ENCODE measurements at places on chromosomes 5 and 9.

DNA sequence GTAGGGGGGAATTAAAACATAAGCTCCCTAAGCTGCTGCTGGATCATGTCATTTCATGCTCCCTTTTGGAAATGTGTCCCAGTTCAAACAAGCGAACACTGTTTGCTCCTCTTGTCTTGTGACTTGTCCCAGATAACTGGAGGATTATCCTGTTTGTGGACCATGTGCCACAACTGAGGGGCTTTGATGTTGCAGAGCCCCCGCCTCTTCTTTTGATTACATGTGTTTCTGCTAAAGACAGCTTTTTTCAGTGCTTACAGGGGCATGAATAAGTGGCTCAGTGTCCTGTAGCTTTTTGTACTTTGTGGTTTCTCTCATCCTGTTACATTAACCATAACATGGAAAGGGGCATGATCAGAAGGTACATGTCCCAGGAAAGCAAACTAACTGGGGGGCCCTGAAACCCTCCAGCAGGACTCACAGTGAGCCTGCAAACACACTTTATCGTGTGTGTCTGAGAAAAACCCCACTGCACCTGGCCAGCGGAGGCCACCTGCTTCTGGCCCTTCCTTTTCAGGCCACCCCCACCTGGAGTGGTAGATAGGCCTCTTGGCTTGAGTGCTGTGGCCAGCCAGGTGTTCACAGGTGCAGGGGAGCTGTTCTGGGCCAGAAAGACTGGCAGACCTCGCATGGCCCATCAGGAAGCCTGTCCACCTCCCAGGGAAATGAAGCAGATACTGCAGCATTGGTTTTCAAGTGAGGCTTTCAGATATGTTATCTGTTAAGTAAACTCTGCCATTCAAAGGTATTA is 285.6 kb downstream of the FANCC start:
- no peak for DNase-seq

DNA sequence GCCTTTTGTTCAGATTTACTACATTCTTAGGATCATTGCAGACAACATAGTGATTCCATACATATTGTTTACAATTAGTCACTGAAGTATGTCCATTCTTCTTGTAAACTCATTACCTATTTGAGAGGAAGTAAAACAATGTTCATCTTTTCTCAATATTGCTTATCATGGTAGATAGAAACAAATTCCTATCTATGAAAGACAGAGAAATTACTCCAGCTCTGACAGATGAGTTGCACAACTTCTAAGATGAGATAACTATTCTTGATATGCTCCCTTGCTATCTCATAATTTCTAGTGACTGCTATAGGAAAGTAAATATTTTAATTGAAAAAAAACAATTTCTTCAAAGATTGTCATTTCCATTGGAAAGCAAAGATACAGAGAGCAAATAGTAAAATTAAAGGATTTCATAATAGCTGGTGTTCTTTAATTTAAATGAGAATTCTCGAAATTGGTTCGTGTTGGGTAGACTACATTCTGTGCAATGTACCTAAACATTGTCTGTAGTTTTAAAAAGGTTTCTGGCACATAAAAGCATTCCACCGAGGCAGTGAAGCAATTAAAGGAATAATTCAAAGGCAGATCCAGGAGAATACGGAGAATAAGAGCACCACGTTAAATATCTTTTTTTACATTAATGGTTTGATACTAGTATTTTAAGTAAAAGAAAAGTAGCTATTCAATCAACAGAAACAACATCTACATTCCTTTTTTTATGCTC is 1029.1 kb upstream of the ACO1 start:
- DNase-seq = no peak

- no peak for DNase-seq
Measured at GRCh38 chr9:71826279-71826678, 58.0 kb upstream of the CEMIP2 start.

DNA sequence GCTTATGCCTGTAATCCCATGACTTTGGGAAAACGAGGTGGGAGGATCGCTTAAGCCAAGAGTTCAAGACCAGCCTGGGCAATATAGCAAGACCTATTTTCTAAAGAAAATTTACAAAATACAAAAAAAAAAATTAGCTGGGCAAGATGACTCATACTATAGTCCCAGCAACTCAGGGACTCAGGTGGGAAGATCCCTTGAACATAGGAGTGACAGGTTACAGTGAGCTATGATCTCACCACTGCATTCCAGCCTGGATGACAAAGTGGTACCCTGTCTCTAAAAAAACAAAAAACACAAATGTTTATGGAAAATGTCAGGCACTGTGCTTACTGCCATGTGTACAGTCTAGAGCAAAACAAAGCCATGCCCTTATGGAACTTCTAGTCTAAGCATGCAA is 823.3 kb upstream of the DMAC1 start:
- DNase-seq = no peak

DNA sequence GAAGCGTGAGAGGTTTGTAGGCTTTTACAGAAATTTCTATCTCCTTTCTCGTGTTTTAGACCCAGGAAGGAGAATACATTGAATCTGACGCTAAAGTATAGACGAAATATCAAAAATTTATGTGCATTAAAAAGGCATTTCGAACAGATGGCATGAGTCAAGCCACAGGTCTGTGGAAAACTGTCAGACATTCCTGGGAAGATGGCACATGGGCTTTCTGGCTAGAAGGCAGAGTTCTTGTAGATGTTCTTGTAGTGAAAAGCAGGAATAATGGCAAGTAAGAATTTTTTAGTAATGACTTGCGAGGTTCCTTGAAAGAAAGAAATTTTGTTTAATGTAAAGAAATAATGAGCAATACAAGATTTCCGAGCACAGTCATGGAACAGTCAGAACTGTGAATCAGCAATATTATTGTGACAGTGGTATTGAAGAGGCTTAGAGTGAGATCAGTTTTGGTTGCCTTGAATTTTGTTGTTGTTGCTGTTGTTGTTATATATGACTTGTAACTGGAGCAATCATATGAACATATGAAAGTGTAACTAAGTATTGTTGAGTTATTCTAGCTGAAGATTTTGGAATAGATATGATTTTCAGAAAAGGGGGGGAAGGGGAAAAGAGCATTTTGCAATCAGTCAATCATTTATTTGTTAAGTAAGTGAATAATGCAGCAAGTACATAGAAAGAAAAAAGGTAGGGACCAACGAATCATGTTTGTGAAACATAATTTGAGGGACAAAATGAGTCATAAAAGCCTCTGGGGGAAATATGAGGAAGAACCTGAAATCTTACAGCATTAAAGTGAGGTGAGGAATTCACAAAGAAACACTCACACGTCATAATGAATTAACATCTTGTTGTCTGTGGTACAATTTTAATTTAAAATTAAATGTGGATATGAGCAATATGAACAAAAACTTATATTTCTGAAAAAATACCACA is 339.0 kb upstream of the CTNND2 start:
- DNase-seq = no peak

GRCh38 chr9:10612641-10613398 is at the start of gene PTPRD:
TSS of gene PTPRD (minus strand) at chr9:10613002.
- DNase-seq = peak; percentile 79

- DNase-seq = no peak
Measured at GRCh38 chr5:98796197-98796972, 22.9 kb downstream of the RGMB start.

DNA sequence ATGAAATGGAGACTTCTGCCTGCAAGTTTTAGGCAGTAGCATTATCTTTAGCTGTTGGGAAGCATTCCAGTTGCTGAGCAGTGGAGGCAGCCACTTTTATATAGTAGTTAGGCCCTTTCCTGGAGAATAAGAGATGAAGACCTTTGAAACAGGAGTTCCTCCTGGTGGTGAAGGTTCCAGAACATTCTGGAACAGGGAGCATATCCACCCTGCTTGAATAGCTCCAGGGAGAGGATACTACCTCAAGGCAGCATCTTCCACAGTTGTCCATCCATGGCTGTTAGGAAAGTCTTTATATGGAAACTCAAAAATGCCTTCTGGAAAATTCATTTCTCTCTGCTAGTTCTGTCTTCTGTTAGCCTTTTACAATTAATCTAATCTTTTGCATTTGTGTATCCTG is 3.0 kb downstream of the ASPN start:
- DNase-seq = no peak

DNA sequence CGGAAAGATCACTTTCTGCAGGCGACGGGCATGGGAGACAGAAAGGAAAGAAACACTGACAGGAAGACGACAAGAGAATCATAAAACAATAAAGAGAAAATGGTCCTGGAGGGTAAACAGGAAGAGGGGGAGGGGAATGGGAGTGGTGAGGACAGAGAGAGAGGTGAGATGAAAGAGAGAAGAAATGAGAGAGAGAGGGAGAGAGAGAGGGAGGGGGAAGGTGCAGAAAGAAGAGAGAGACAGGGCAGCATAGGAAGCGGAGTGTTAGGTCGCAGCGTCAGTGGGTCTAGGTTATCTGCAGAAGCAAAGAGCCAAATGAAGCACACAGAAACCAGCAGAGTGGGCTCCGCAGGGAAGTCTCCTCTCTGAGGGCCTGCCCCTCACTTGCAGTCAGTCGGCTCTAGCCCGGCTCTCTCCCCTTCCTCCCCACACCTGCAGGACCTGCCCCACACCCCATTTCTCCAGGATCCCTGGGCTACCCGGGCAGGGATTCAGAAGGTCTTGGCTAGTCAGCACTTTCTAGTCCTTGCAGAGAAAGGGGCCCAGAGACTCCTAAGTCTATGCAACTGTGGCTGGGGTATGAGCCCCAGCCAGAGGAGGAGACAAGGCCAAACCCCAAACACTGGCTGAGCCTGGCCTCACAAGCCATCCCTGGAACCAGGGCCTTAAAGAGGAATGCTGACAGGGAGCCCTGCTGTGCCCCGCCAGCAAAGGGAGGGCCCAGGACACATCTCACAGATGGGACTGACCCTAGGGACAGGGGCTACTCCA is 29.7 kb upstream of the MEIKIN start:
- DNase-seq = no peak

DNA sequence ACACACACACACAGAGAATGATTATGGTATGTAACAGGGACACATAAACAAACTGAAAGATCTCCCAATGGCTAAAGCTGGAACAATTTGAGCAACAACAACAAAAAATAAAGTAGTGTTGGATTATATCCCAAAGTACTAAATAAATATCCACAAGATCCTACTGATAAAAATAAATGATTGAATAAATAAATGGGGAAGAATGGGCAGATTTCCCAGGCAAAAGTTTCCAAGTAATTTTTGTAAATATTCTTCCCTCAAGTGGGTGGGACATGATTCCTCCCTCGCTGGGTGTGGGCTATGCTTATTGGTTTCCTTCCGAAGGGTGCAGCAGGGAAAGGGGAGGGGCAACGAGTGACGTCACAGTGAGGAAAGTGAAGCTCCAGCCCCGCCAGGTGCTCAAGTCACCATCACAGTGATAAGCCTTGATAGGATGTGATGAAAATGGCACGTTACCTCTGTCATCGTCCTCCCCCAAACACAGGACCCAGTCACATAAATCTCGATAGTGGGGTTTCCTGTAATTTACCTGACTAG is 295.3 kb downstream of the DRD1 start:
- no peak for DNase-seq

GRCh38 chr9:9100070-9100469 is 1300.5 kb upstream of the DMAC1 start:
- no peak for DNase-seq

DNA sequence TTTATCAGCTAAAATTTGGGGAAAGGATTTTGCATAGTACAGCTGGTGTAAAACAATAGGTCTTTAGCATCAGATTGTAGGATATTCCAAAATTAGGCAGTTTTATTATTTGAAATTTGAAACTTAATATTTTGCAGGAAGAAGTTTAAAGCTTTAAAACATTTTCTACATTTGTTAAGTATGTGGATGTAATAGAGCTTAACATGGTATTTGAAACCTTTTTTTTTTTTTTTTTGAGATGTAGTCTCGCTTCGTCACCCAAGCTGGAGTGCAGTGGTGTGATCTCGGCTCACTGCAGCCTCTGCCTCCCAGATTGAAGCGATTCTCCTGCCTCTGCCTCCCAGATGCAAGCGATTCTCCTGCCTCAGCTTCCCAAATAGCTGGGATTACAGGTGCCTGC is 2.9 kb downstream of the DENND4C start:
- no peak for DNase-seq

DNA sequence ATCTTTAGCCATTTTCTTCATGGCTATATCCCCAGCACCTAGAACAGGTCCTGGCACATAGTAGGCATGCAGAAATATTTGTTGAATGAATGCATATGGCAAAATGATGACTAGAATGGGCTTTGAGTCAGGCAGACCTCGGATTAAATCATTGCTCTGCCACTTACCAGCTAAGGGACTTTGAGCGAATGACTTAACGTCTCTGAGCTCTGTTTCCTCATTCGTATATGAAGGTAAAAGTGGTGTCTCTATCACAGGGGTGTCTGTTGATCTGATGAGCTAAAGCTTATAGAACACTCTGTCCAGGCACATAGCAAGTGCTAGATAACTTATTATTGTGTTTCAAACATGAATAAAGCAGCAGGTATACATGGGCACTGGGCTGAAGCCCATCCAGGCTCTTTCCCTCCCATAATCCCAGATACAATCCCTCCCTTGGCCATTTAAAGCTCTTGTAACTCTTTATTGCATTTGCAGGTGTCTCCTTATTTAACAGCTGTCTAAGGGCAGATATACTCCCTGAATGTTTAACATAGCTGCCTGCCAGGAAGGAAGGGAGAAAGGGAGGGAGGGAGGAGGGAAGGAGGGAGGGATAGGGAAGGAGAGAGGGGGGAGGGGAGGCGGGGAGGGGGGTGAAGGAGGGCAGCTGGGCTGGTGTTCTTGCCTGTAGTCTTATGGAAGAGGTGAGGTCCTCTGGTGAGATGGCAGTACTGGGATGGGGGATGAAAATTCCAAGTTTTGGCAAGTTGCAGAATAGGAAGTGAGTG is 23.2 kb upstream of the STXBP1 start:
- peak; percentile 83 for DNase-seq

DNA sequence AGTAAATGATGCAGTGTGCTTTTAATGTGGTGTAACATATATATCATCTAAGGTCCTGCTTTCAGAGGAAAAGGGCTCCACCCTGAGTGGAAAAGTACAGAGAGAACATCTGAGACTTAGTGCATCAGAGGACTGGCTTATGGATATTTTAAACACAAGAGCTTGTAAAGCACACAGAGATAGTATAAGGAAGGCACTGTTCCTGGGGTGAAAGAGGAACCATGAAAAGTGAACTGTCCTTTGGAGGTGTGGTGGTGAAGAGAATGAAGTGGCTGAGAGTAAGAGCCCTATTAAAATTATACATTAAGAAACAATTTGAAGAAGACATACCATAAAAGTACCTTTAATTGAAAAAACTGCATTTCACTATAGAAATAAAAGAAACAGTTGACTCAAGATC is 68.9 kb downstream of the CSF2 start:
- no peak for DNase-seq

DNA sequence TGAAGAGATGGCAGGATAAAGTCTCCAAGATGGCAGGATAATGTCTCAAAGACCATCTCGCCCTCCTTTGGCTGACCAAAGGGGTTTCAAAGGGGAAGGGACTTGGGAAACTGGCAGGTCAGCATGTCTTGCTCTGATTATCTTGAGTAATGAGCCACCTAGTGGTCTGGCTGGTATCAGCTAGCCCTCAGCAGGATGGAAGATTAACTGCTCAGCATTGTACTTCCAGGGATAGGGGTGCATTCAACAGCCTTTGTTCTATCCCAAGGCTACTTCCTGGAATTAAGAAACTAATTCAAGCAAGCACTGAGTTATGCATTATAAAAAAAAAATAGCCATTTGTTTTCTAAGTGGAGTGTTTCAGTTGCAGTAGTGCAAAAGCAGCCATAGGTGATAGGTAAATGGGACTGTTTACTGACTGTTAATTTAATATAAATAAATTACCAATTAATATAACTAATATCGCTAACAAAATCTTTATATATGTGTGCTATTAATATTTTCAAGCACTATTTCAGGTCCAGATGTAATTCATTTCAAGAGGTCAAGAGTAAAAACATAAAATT is 555.5 kb downstream of the CDH9 start:
- DNase-seq = peak; percentile 80

GRCh38 chr5:57539281-57539701 is 56.7 kb upstream of the ACTBL2 start:
- DNase-seq = no peak

Measured in NCI-H524 (cell line).